ENCODE measurements at places on chromosomes 7 and 10. TPM values are rescaled to one million over a fixed set of nuclear protein-coding genes. Genes with fewer than 3 reads are reported as not detected.

CLIP2 gene
- total RNA-seq: 3.2 TPM

LIPM gene
- not detected for total RNA-seq

SAMD9 gene
- 2.0 TPM for total RNA-seq

UNC5B gene
- total RNA-seq: 2.4 TPM

ANKRD30A gene
- not detected for total RNA-seq

EVX1 gene
- not detected for total RNA-seq

GOLGA7B gene
- 0.06 TPM for total RNA-seq

PODXL gene
- 11.4 TPM for total RNA-seq

ADIRF gene
- 35.2 TPM for total RNA-seq
